ENCODE measurements at places on chromosomes 1 and 21.

- peak; percentile 14 for DNase-seq
Measured at GRCh38 chr1:70509996-70510876, 99.2 kb downstream of the CTH start.

- DNase-seq = no peak
Measured at GRCh38 chr1:215749414-215749813, 182.3 kb downstream of the KCTD3 start.

GRCh38 chr1:169484683-169485430 is 887 bp downstream of the SLC19A2 start:
- DNase-seq = no peak

DNA sequence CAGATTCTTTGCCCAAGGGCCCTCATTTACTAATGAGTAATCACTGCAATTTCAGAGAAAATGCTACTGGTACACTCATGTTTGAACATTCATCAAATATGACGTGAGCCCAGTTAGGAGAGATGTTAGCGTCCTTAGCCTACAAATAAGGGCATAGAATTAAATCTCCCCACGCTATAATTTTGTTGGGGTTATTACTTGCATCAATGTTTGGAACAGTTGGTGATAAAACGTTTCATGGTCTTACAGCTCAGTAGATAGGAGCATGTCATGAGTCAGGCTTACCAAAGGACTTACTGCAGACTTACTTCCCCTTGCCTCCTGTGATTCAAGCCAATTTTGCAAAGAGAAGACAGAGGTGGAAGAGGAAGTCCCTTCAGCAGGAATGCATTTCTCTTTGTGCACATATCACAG is 304.0 kb downstream of the KIF26B start:
- no peak for DNase-seq

DNA sequence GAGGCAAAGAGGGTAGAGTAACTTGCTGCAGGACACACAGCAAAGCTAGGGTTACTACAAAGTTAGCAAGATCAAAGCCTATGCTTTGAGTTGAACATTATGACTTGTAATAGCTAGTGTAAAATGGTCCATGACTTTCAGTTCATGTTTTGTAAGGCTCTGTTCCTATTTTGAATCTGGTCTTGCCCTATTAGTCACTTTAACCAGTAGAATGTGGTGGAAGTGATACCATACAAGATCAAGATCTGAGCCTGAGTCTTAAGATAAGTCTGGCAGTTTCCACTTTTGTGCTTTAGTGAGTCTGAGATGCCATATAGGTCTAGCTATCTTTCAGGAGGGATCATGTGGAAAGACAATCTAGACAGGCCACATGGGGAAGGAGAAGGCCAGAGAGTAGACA is 282.1 kb upstream of the BRINP3 start:
- DNase-seq = no peak

DNA sequence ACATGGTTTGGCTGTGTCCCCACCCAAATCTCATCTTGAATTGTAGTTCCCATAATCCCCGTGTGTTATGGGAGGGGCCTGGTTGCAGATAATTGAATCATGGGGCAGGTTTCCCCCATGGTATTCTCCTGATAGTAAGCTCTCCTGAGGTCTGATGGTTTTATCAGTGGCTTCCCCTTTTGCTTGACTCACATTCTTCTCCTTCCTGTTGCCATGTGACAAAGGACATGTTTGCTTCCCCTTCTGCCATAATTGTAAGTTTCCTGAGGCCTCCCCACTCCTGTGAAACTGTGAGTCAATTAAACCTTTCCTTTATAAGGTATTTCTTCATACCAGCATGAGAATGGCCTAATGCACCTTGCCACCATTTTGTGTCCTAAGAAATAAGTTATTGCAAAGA is 415.0 kb downstream of the COL11A1 start:
- DNase-seq = no peak

- DNase-seq = no peak
Measured at GRCh38 chr1:43349594-43350306, 9.0 kb upstream of the CDC20 start.

DNA sequence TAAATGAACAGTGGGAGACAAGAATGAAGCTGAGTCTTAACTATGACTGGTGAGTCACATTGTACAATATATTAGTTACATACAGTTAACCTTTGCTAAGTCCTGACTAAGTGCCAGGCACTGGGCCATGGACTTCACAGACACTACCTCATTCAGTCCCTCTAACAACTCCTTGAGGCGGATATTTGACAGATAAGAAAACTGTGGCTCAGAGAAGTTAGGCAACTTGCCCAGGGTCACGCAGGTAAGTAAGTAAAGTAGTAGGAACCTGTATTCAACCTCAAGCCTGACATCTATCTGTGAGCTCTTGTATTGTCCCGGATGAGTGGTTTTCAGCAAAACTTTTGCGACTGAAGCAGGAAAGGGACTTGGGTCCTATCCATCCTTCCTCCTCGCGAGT is 62.1 kb downstream of the GNG12 start:
- no peak for DNase-seq

GRCh38 chr1:30374400-30375070 is 348.9 kb downstream of the MATN1 start:
- DNase-seq = no peak

- no peak for DNase-seq
Measured at GRCh38 chr1:157984469-157984868, 9.0 kb upstream of the KIRREL1 start.

- peak; percentile 63 for DNase-seq
Measured at GRCh38 chr1:32014199-32014947, 705 bp downstream of the KHDRBS1 start.

DNA sequence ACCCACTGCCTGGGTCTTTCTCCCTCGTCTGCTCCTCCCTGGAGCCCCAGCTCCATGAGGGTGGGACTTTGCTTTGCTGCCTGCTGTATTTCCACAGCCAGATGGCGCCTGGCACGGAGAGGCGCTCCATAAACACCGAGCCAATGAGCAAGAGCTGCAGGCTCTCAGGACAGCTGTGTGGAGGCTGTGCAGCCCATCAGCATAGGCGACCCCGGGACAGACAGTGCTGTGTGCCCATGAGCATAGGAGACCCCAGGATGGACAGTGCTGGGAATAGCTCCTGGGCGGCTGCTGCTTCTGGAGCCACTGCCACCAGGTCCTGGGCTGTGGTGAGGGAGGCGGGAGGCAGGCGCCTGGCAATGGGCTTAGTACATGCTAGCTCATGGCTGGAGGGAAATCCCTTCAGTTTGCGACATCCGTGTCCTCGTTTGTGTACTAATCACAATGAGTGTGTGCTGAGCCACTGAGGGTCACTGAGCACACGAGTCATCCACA is 29.2 kb downstream of the CEP104 start:
- no peak for DNase-seq

- DNase-seq = no peak
Measured at GRCh38 chr1:20956272-20956671, 169.2 kb upstream of the HP1BP3 start.

- no peak for DNase-seq
Measured at GRCh38 chr1:216958569-216958968, 235.3 kb upstream of the ESRRG start.

Data from naive thymus-derived CD4-positive, alpha-beta T cell (primary cell).